ENCODE measurements at places on chromosomes 5 and 9.
A peak's percentile ranks its signal among the peaks of the same experiment; 100 is the strongest.

- peak; percentile 63 for DNase-seq
Observed at GRCh38 chr9:69569738-69570451, 102.3 kb downstream of the APBA1 start.

- DNase-seq = no peak
Observed at GRCh38 chr9:76516871-76517270, 57.9 kb downstream of the GCNT1 start.

DNA sequence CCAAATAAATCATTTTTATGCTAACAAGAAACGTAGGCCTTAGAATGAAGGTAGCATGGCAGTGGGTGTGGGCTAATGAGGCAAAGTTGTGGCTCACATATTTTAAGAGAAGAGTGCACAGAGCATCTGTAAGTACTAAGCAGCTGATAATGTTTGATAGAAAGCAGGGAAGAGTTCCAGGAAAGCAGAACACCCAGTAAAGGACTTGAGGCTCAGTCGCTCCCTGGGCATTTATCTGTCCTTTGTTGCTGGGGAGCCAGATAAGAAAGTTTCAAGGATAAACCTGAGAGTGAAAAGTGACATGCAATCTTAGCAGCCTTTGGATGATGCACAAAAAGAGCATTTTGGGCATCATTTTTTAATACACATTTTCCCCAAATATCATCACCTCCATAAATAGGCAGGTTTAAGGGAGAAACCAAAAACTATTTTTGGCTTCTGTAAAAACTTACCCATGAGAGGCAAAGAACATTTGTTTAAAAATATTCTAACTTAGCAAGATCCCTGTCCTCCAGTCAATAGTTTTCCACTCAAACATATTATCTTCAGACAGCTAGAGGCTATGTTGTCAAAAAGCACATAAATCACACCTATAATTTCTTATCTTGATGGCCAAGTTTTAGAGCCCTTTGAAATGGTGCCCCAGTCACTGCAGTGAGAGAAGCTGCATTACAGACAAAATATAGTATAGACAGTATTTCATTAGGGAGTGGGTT lies 3.4 kb downstream of the FREM1 start:
- no peak for DNase-seq

DNA sequence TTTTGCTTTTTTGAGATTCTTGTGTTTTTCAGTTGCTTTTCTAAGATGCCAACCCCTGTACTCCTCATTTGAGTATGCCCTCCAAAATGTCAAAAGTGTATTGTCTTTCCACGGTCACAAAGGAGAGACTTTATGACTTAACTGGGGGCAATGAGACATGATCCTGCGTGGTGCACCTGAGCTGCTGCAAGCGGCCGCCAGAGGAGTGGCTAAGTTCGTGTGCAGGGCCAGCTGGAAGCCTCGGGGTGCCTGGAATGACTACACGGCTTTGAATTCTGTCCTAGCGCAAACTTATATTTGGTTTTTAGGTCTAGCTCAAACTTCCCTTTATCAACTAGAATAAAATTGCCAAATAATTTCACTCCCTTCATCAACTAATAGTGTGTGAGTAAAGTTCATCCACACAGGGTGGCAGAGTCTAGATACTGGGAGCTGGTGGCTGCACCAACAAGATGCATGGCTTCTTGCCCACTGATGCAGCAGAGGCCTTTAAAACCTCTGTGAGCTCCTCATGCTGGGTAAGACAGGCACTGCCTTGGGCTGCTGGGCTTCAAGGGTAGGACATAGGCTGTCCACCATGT lies 4.7 kb downstream of the GADD45G start:
- no peak for DNase-seq

DNA sequence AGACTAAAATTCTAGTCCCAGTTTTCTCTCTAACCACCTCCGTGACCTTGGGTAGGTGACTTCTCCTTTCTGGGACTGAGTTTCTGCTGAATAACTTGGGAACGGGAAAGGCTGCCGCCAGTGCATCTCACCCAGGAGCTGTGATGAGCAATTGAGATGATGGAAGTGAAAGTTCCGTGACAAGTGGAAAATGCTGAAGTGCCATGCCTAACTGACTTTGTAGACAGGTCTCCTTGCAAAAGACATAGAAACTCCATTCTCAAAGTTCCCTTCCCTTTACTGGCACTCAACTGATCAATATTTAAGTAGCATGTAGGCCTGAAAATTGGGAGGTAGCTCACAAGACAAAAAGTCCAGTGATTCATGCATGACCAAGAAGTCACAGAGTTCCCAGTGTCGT lies 6.3 kb upstream of the ADAM19 start:
- no peak for DNase-seq

GRCh38 chr5:124172389-124173003 lies 573.9 kb downstream of the ZNF608 start:
- no peak for DNase-seq

- peak; percentile 14 for DNase-seq
Observed at GRCh38 chr9:79889369-79889768, 317.6 kb downstream of the TLE4 start.

DNA sequence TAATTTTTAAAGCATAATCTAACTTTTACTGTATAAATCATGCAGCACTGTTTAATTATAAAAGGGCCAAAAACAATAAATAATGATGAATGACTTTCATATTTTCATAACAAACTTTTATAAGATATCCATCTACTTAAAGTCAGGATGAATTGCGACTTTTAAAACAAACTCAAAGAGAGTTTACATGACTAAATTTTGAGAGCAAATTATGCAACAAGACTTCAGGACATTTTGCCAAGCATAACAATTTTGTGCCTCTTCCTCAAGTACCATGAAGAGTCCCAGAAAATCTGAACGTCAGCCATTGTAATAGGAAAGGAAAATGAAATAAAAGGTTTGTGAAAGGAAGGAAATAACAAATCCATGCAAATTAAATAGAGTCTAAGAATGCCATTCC lies 24.4 kb downstream of the ERAP1 start:
- DNase-seq = no peak

DNA sequence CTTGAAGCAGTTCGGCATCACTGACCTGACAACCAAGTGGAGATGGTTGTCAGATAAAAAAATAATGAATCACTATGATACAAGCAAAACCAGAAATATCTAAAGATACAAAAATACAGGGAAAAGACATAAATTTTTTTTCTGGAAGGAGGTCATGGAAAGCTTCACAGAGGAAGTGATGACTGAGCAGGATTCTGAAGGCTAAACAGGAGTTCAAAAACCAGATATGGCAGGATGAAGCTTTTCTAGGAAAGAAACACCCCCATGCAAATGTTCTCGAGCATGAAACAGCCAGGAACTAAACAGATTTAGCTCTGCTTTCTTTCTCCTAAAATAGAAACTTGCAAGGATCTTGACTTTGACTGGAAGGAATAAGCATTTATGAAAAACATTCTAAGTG lies 60.7 kb upstream of the IFNE start:
- DNase-seq = no peak

GRCh38 chr5:178320281-178320855 lies 87.8 kb upstream of the PHYKPL start:
- peak; percentile 44 for DNase-seq

DNA sequence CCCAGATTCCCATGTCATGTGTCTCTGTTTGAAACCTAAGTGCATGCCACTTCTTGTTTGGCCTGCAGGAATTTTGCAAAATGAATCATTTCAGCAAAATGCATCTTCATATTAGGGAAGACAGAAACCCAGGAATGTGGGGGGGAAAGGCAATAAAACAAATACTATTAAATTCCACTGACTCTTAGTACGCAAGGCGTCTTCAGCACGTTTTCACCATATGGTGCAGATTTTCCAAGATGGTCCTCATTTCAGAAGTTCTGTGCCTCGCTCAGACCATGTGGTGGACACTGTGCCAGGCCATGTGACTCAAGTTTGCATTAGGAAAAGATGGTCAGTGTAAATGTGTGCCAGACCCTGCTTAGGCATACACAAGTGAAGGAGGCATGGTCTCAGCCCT lies 184.0 kb downstream of the ACTL7B start:
- peak; percentile 50 for DNase-seq

DNA sequence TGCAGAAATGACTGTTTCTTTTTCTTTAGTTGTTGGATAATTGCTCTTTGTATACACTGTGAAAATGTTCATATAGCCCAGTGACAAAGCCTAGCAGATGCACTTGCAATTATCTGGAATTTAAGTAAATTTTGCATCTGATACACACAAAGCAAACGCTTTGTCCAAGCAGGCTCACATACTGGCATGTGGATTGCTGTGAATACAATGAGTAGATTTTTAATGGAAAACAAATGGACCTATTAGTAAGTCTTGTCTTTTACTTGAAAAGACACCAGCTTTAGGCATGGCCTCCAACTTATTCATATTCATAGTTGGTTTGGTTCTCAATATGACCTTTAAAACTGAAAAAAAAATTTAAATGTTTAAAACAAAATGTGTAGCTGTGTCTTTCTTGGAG lies 1299.8 kb upstream of the WWC1 start:
- no peak for DNase-seq

- DNase-seq = no peak
Observed at GRCh38 chr5:75152860-75153259, 83.8 kb downstream of the ANKRD31 start.

DNA sequence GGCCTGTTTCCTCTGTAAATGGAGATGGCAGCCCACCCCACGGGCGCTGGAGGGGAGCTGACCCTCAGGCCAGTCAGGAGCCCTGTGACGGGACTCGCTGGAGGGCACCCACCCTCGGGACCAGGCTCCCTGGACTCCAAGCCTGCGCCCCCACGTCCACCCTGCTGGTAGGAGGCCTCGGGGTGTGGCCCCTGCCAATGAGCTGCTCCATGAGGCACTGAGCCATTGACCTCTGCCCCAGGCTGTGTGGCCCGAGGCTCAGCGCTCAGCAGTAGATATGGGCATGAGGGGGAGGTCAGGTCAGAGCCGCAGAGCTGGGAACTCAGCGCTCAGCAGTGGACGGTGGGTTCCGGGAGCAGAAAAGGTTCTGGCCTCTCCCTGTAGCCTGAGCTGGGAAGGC lies 52.3 kb upstream of the EGFL7 start:
- DNase-seq = no peak

GRCh38 chr5:2519153-2519552 lies 232.3 kb downstream of the IRX2 start:
- no peak for DNase-seq

DNA sequence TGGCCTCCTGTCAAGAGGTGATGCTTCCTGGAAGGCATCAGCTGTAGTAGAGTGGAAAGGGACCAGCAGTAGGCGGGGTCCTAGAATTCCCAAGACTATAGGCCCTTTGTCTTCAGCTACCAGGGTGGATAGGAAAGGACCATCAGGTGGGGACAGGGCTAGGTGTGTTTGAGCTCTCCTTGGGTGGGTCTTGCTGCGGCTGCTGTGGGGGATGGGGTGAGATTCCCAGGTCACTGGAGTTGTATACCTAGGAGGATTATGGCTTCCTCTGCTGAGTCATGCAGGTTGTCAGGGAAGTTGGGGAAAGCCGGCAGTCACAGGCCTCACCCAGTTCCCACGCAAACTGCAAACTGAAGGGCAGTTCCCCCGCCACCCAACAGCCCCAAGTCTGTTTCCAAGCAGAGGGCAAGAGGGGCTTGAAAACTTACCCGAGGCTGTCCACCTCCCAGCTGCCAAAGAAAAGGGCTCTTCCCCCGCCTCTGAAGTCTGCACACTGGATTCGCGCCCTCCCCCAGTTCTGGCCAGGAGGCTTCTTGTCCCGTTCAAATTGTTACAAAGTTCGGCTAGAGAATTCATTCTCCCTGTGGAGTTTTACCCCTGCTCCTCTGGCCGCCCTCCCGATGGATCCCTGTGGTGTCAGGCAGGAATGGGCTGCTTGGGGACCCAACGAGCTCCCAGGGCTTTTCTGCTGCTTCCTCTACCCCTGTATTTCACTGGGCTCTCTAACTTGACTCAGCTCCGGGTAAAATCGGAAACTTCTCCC lies 23.0 kb upstream of the ECM2 start:
- no peak for DNase-seq

DNA sequence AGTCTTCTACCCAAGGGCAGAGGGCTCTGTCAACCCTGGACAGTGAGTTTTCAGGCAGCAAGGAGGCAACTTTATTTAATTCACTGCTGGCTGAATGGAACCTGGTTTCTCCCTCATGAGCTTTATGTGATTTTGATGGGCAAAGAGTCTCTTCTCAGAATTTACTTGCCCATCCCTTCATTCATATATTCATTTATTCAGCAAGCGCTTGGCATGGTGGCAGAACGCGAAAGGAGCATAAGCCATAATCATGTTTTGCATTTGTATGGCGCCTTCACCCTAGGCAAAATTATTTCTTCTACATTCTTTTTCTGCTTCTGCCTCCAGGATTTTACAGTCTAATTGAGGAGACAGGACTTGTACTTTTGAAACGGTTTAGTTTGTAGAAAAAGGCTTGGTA lies 8.0 kb downstream of the DELE1 start:
- DNase-seq = no peak

GRCh38 chr9:123093141-123093540 lies 59.7 kb downstream of the GPR21 start:
- DNase-seq = peak; percentile 54

- DNase-seq = no peak
Observed at GRCh38 chr5:32083981-32084430, 90.1 kb downstream of the GOLPH3 start.

DNA sequence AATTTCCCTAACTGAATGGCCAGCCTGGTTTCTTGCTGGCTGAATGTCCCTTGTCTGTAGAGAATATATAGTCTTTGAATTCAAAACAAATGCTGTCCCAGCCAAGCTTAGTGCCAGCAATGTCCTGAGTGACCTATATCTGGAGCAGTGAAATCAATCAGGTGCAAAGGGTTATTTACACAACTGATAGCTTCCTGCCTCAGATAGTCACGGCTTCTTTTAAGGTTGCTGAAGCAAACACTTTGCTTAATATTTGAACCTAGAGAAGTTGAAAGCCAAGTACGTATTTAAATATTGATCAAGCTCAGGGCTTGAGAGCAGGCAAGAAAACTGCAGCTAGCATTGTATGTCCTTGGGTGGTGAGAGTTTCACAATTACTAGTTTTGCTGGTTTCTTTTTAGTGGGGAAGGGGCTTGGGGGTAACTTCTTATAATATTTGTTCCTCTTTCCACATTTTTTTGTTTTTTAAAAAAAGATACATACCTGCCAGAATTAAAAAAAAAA lies 2.0 kb upstream of the ARHGEF28 start:
- no peak for DNase-seq

DNA sequence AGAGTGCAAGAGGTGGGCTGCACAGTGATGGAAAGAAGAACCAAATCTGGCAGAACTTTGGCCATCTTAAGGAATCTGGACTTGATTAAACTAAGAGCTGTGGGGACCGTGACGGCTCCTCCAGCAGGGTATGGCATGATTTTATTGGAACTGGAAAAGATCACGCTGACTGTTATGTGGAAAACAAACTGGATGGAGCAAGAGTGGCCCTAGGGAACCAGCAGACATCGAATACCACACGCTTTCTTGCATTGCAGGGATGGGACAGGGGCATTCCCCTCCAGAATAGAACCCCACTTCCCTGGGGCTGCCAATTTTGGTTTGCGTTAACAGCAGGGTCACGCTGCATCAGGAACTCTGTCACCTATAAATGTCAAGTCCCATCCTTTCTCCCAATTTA lies 38.8 kb downstream of the INSYN2B start:
- DNase-seq = no peak

DNA sequence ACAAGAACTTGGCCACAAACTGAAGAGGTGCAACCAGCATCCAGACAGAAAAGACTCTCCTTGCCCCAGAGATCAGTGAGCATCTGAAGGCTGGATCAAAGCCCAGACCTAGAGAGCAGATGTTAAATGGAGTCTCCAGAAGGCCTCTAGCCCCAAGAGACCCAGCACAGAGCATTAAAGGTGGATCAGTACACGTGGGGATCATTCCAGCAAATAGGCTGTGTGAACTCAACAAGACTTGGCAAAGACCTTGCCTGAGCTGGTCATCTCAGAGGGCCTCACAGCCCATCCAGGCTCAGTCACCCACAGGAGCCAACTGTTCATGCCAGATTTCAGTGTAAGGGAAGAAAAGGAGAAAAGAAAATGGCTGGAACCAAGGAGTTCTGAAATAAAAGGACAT lies 214.0 kb downstream of the ENC1 start:
- DNase-seq = no peak
